ENCODE measurements at places on chromosomes 2 and 18.
A peak's percentile ranks its signal among the peaks of the same experiment; 100 is the strongest.

GRCh38 chr2:188931361-188931760 lies 42.8 kb upstream of the COL3A1 start:
- no peak for DNase-seq

DNA sequence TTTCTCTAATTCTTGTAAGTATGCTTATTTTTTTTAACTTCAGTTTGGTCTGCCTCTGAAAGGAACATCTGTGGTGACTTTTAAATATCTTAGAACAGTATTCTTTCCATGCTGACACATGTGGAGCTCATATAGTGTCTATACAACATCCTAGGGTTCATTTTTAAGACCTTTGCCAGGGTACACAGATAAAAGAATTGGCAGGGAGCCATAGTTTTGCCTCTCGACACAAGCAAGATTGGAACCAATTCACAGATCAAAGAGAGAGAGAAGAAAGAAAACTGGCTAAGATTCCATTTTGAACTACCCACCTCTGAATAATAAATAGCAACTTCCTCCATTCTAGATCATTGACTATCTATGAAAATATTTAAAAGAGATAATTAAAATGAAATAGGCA lies 142.7 kb upstream of the ST6GAL2 start:
- DNase-seq: no peak

- no peak for DNase-seq
Observed at GRCh38 chr2:161048317-161048716, 111.9 kb upstream of the TANK start.

DNA sequence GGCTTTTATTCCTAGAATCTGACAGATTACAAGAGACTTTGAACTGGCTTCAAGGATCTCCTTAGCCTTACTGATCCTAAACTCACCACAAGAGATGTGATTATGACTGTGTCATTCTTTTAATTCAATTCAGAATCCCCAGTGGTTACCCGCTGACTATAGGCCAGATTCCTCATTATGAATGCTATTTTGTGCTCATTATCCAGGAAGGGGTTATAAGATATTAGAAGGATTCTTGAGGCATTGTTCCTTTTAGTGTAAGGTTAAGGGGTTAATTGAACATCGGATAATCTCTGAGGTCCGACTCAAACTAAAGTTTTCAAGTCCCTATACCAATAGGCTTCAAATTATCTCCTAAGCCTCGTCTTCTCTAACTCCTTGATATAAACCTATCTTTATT lies 39.4 kb upstream of the TDRD15 start:
- no peak for DNase-seq

GRCh38 chr18:2961821-2962220 lies 51.1 kb downstream of the LPIN2 start:
- DNase-seq: no peak

- DNase-seq: no peak
Observed at GRCh38 chr2:22076454-22076853, 952.7 kb downstream of the TDRD15 start.

DNA sequence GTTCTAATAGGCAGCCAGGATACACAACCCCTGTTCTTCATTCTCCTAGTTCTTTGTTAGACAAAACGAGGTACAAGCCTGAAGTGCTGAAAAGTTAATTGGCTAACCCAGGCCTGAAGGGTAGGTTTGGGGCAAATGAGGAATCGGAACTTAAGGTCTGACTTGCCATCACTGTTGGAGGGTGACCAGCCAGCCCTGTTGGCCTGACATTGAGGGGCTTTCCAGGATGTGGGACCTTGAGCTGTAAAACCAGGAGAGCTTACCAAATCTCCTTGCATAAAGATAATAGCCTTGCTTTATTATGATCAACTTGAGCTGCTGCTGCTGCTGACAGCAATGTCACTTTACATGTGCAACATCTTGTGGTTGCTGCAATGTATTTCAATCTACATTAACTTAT lies 256.0 kb downstream of the VAPA start:
- DNase-seq: no peak

GRCh38 chr18:54813977-54814565 lies 14.2 kb upstream of the RAB27B start:
- DNase-seq: no peak

- no peak for DNase-seq
Observed at GRCh38 chr18:74506448-74507084, 10.4 kb downstream of the CNDP2 start.

DNA sequence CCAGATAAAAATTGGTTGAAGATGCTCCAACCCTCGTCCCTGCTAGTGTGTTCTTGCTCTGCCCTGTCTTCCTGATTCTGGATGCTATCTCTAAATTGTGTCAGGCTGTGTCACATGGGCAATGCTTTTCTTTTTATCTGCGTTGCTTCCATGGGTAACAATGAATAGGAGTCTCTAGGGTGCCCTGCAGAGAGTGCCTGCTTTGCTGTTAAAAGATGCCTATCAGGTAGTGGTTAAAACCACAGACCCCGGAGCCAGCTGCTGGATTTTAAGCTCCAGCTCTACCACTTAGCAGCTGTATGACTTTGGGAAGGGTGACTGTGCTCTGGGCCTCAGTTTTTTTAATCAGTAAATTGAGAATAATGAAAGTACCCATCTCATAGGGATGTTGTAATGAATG lies 340.3 kb downstream of the PLCL1 start:
- no peak for DNase-seq

- no peak for DNase-seq
Observed at GRCh38 chr2:201960305-201960704, 73.3 kb upstream of the FZD7 start.

GRCh38 chr2:202693503-202693902 lies 58.7 kb downstream of the FAM117B start:
- no peak for DNase-seq

DNA sequence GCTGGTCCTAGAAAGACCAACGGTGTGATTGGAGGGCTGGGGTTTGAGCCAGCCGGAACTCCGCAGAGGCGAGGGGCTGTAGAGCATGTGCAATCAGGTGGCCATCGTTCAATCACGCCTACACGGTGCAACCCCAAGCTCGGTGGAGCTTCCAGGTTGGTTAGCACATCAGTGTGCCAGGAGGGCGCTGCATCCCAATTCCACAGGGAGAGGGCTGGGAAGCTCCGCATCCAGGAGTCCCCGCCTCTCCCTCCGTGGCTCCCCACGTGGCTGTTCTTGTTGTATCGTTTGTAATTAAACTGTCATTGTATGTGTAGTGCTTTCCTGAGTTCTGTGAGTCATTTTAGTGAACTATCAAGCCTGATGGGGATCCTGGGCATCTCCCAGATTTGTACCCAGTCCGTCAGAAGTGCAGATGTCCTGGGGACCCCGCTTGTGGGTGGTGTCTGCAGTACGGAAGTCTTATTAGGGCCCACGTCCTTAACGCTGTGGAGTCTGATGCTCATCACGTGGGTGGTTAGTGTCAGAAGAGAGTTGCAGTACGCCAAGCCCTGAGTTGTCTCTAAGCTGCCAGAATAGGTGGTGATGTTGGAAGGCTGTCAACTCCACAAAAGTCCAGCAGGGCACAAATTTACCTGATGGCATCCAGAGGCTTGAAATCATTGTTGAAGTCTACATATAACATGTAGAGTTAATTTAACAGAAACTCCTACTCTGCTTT lies 20.6 kb upstream of the AMMECR1L start:
- DNase-seq: no peak

DNA sequence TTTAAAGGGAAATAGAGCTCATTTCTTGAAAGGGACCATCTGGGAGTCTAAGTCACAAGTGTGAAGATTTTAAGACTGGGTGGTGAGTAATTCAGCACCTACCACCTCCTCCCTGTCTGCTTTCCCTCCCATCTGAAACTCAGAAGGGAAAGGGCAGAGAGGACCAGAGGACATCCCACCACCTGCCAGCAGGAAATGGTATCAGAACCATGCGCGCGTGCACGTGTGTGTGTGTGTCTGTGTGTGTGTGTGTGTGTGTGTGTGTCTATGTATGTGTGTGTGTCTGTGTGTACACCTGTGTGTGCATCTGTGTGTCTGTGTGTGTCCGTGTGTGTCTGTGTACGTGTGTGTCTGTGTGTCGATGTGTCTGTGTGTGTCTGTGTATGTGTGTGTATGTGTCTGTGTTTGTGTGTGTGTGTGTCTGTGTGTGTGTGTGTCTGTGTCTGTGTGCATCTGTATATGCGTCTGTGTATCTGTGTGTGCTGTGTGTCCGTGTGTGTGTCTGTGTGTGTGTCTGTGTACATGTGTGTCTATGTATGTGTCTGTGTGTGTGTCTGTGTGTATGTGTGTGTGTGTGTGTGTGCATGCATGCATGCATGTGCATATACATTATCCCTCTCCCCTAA lies 76.8 kb downstream of the ZFP36L2 start:
- peak; percentile 58 for DNase-seq

GRCh38 chr2:145748927-145749326 lies 1229.0 kb upstream of the ZEB2 start:
- no peak for DNase-seq

GRCh38 chr18:44066541-44066940 lies 614.1 kb upstream of the SETBP1 start:
- DNase-seq: no peak

DNA sequence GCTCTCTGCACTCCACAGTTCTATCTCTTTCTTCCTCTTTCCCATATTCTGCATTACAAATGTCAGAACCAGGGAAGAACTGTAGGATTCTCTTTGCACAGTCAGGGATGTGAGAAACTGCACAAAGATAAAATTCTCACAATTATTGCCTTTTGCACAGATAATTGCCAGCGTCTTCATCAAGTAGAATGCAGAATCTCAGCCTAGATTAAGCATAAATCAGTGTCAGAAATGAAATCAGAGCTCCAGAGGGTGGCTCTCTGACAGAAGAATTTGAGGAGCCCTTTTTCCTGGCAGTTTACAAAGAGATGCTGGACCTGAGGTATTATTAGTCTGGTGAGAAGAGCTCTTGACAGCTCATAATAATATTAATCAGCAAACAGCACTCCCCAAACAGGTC lies 173.1 kb downstream of the PTH2R start:
- DNase-seq: no peak
